ENCODE measurements at places on chromosomes 6 and 20. TPM values are rescaled to one million over a fixed set of nuclear protein-coding genes. Genes with fewer than 3 reads are reported as not detected.

DNA sequence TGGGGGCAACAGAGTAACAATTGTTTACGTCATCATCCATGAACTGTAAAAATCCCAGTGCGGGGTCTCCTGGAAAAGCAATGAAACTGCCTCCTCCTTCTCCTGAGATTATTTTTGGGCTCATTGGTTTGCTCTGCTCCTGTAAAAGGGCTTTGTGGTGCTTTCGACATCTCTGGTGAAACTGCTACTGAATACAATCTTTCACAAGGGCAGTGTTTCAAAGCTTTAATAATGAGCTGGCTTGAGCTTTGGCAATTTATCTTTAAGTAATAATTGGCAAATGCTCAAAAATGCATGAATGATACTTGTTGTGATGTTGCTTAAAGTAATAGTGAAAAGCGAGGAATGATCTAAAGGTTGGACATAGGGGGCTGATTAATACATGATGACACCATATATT lies 43.5 kb upstream of the ENPP1 start:
- no peaks in the 10 kb centered on the region for H3K4me1 ChIP-seq
- peaks cover 22% of the 10 kb centered on the region for H3K27me3 ChIP-seq
- no peak overlapping the region for H3K27ac ChIP-seq
- DNase-seq = no peak
- H3K36me3 ChIP-seq = no peaks in the 10 kb centered on the region
- H3K4me3 ChIP-seq = no peak overlapping the region

- no peak overlapping the region for H3K4me3 ChIP-seq
- no peaks in the 10 kb centered on the region for H3K27me3 ChIP-seq
- H3K27ac ChIP-seq = no peak overlapping the region
- H3K36me3 ChIP-seq = peaks cover 13% of the 10 kb centered on the region
- H3K4me1 ChIP-seq = peaks cover 1% of the 10 kb centered on the region
Observed at GRCh38 chr6:88761237-88762031, 202.0 kb downstream of the RNGTT start.

DNA sequence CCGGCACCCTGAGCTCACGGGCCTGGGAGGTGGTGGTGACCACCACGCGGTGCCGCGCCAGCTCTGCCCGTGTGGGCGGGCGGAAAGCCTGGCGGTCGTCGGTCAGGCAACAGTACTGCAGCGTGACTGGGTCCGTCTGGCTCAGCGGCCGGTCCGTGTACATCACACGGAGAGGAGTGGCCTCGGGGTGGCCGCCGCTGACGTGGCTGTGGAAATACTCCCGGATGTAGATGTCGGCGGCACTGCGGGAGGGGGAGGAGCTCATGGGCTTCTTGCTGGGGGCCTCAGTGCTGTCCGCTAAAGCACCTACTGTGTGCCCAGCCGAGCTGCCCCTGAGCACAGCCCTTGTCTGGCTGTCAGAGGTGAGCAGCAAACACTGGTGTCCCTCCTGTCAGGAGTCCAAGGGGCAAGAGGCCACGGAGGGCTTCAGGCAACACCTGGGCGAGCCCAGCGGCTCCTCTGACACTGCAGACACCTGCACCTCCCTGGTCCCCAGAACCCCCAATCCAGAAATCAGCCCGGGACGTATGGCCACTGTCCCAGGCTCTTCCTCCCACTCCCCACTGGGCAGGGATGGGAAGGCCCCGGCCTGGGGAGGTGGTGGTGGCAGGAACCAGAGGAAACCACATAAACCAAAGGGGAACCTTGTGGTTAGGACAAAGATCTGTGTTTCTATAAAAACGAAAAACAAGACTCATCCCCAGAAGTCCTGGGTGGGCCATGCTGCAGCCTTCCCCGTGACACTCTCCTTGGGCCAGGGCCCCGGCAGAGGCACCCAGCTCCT lies 6.5 kb downstream of the HELZ2 start:
- H3K27me3 ChIP-seq = no peaks in the 10 kb centered on the region
- peak; percentile 83 for DNase-seq
- peak overlapping the region; percentile 49 for H3K4me3 ChIP-seq
- H3K27ac ChIP-seq = peak overlapping the region; percentile 79

The TAF4 gene
- total RNA-seq = 21.1 TPM

GRCh38 chr6:22747571-22747970 lies 178.2 kb downstream of the HDGFL1 start:
- H3K4me1 ChIP-seq = no peaks in the 10 kb centered on the region
- no peak overlapping the region for H3K4me3 ChIP-seq
- H3K27ac ChIP-seq = no peak overlapping the region
